ENCODE measurements at places on chromosomes 11 and 22.

DNA sequence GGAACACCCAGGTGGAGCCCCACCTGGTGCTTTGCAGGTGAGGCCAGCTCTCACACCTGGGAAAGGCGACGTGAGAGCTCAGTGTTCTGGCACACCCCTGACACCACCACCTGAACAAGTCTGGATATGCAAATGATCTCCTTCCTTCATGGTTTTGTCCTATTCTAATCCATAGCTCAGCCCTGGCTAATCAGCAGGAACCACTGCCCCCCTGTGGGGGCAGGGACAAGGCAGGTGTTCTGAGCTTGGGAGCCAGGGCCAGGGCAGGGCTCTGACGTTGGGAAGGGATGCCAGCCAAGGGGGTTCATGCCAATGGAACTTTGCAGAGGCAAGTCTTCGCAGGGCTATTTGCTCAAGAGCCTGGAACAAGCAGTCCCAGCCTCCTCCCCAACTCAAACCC lies 144.2 kb downstream of the TRIM29 start:
- DNase-seq = peak; percentile 94

- no peak for DNase-seq
Measured at GRCh38 chr11:2109541-2110019, 29.6 kb downstream of the IGF2 start.

DNA sequence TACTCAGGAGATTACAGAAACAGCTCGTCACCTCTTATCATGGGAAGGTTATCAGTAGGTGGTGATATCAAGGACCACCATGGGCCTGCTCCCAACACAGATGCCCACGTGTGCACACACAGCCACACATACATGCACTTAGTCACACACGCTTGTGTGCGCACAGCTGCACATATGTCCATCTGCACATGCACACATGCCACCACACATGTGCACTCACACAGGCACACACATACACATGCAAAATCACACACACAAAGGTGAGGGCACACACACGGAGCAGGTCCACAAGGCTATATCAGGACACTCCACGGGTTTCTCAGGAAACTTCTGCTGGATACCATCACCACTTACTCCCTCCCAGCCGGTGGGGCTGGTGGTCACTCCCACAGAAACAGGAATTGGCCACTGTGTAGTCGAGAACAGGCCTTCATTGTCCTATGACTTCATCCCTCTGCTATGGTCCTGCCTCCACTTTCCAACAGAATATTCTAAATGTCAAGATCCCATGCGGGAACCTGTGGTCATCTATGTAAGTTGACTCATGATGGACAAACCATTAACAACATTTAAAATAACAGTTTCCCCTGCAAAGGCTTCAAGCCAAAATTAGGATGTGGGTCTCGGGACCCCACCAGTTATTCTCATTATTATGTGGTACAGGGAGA lies 2.2 kb downstream of the C11orf24 start:
- no peak for DNase-seq

- no peak for DNase-seq
Measured at GRCh38 chr11:9753021-9753420, 89.1 kb downstream of the SWAP70 start.

DNA sequence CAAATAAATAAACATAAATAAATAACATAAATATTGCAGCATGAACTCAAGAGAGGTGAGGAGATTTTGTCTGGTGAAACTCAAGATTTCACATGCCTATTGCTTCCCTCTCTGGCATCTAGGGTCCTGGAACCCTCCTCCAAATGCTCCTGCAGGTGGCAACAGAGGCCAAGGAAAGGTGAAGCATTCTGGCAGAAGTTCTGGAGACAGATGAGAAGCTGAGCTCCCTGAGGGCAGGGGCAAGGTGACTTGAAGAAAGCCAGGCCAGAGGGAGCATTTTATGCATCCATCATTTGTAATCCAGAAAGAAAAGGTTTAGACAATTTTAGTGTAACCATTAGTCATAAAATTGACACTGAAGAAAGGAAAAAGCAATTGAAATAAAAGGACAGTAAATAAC lies 64.9 kb downstream of the ENDOD1 start:
- peak; percentile 55 for DNase-seq

DNA sequence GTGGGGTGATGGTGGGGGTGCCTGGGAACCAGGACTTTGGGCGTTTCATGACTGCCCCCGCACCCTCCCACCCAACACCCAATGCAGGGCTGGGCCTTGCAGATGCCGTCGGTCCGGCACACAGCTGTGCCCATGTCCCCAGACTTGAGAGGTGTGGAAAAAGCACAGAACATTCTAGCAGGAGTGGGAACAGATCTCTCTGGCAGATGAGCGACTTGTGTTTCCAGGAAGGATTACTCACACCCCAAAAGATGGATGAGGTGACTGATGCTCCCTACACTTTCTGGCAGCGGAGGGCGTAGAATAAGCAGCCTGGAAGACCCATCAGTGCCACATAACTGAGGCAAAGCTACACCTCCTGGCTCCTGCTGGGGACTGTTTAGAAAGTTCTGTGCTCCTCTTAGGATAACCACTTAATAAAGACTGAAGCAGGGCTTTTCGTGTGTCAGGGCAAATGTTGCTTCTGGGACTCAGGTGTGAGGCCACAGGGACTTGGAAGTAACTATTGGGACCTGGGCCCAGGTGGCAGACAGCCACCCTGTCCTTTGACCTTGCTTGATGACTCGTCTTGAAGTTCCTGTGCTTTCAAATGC lies 24.2 kb downstream of the FBLN1 start:
- DNase-seq = no peak

GRCh38 chr11:57207168-57207567 lies 25.4 kb downstream of the LRRC55 start:
- no peak for DNase-seq

GRCh38 chr11:114909866-114910265 lies 231.5 kb downstream of the NXPE2 start:
- DNase-seq = no peak

GRCh38 chr11:44529895-44530412 lies 35.5 kb upstream of the CD82 start:
- no peak for DNase-seq

- DNase-seq = no peak
Measured at GRCh38 chr11:125448136-125448535, 47.9 kb downstream of the FEZ1 start.

DNA sequence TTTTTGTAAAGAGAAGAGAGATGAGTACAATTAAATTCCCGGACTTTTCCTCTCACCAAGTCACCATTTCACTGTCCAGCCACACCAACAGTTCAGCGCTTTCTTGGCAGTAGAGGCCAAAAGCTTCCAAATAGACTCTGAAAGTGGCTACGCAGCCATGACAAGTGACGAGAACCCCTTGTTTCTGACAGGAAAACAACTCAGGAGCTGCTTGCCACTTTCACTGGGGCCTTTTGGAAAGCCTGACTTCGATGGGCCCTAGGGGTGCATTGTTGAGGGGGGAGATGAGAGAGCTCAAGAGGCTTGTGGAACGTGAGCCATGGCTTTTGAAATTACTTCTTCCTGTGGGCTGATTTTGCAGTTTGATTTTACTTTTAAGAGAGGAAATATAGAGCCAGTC lies 422.1 kb upstream of the FAT3 start:
- DNase-seq = no peak

GRCh38 chr11:122150216-122151124 lies 34.5 kb upstream of the BLID start:
- DNase-seq = no peak

GRCh38 chr11:88651556-88651955 lies 314.0 kb upstream of the CTSC start:
- DNase-seq = no peak

Measured in NCI-H1105 (cell line).